Inflammatory macrophage (primary cell): ENCODE measurements at places on chromosomes 4 and X.

- DNase-seq: no peak
Observed at GRCh38 chrX:13515211-13515930, 54.0 kb upstream of the EGFL6 start.

- DNase-seq: no peak
Observed at GRCh38 chr4:90844241-90844640, 717.0 kb downstream of the CCSER1 start.

DNA sequence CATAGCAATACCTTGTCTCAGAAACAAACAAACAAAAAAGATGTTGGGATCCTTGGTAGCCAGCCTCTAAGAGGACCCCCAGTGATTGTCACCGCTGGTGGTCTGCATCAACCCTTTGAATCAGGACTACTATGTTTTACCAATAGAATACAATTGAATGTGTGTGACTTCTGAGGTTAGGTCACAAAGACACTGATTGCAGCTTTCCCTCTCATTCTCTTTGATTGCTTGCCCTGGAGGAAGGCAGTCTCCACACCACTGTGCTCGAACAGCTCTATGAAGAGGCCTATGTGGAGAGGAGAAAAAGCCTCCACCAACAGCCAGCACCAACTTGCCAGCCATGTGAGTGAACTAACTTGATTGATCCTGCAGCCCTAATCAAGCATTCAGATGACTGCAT lies 2.8 kb upstream of the SMIM14 start:
- no peak for DNase-seq

DNA sequence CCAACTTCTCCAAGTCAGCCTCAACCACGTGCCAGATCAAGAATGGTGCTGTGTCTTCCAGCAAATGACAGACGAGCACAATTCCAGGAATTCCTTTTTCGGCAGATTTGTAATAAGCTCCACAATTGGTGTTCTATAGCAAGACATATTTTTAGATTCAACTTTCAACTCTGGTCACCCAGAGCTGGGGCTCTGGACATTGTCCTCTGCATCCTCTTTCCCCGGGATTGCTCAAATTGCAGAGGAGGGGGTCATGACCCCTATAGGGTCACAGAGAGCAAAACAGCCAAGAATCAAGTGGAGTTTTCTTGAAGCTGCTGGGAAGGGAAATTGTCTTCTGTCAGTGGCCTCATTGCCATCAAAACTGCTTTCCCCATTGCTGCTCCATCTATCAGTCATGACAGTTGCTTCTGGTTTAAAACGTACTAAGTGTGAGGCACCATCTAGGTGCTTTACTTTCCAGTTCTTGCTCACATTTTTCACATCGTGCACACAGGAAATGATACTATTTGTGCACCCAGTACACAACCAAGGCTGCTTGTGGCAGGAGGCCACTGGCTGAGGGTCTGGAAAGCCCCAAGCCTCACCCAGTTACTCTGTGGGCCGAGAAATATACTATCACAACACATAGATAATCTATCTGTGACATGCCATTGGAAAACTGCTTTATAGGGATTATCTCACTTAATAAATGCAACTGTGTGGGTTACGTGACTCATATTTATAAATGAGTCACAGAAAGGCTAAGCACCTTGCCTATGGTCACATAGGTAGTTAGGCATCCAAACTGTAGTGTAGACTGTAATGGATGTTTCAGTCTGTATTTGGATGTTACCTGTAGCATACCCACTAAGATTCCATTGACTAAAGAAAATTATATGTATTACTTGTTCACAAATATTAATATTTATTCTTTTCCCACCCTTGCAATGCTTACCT lies 91.7 kb upstream of the PHOX2B start:
- no peak for DNase-seq

DNA sequence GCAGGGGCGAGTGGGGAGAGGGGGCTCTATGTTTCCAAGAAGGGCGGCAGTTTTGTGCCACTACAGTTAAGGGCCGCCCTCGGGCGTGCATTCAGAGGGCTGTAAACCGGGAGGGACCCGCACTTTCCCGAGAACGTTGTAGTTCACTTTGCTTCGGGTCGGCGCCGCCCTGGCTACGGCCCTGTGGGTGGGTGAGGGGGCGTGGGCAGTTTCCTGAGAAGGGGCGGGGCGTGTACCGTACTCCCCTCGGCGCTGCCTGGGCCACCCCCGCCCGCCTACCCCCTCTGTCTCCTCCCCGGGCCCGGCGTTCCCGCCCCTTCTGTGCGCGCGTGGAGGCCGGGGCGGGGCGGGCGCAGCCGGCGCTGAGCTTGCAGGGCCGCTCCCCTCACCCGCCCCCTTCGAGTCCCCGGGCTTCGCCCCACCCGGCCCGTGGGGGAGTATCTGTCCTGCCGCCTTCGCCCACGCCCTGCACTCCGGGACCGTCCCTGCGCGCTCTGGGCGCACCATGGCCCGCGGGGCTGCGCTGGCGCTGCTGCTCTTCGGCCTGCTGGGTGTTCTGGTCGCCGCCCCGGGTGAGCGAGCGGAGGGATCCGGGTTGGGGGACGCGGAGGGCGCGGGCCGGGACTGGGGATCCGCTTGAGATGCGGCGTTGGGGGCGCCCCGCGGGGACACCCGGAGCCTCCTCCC lies at the start of gene CD99:
CD99 (plus strand) TSS at position 440 of the 687 bp plus-strand sequence; CDS start at position 506, 66 bp downstream.
- peak; percentile 84 for DNase-seq

GRCh38 chr4:56321251-56321650 lies 66.0 kb downstream of the AASDH start:
- DNase-seq: no peak
